ENCODE measurements at places on chromosomes 16 and 17.

- DNase-seq = peak; percentile 83
Measured at GRCh38 chr16:3038256-3038655, 1.5 kb upstream of the BICDL2 start.

DNA sequence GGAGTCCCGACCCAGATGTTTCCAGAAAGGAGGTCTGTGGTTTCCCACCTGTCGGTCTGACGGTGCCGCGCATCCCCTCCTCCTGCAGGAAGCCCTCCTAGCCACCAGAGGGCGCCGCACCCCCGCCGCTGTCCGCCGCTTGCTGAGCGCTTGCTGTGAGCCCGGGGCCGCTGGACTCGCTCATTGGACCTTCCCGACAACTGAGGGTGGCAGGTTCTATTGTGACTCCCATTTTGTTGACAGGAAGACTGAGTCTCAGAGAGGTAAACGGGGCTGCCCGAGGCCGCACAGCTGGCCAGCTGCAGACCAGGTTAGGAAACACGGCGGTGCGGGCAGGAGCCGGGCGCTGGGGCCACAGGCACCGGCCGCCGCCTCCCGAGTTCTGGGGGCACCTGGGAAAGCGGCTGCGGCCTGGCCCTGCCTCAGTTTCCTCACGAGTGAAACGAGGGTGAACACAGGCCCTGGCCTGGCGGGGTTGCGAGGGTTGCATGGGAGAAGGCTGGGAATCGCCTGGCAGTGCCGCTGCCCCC lies 191.1 kb upstream of the CIBAR2 start:
- DNase-seq = peak; percentile 79

DNA sequence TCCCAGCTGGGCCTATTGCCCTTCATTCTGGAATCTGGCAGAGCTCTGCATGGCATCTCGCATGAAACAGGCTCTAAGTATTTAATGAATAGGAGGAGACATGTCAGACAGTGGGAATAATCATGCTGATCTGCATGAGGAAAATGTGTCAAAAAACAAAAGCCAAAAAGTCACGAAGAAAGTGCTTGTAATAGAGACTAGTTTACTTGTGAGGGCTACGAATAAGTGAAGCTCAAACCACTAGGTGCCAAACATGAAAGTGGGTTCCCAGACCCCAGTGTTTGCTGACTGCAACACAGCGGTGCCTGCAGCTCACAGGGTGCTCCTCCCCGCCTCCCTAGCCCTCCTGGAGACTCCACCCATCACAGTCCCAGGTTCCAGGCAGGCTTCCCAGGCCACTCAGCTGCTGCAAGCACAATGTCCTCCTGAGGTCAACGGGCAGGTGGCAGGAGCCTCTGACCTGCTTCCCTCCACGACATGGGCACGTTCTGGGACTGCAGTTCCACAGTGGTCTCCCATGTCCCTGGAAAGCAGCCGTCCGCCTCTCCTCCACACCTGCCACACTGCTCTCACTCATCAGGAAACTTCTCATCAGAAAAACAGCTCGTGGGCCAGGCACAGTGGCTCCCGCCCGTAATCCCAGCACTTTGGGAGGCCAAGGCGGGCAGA lies 96.5 kb downstream of the ANKRD11 start:
- no peak for DNase-seq

GRCh38 chr17:41812381-41813151 lies at the start of gene FKBP10:
TSS of gene FKBP10 (plus strand) at chr17:41813004. CDS start at chr17:41813035, 31 bp downstream.
- peak; percentile 38 for DNase-seq

GRCh38 chr16:3075523-3075915 lies 10.1 kb downstream of the IL32 start:
- no peak for DNase-seq

GRCh38 chr16:7380441-7380840 lies 47.8 kb downstream of the RBFOX1 start:
- no peak for DNase-seq

DNA sequence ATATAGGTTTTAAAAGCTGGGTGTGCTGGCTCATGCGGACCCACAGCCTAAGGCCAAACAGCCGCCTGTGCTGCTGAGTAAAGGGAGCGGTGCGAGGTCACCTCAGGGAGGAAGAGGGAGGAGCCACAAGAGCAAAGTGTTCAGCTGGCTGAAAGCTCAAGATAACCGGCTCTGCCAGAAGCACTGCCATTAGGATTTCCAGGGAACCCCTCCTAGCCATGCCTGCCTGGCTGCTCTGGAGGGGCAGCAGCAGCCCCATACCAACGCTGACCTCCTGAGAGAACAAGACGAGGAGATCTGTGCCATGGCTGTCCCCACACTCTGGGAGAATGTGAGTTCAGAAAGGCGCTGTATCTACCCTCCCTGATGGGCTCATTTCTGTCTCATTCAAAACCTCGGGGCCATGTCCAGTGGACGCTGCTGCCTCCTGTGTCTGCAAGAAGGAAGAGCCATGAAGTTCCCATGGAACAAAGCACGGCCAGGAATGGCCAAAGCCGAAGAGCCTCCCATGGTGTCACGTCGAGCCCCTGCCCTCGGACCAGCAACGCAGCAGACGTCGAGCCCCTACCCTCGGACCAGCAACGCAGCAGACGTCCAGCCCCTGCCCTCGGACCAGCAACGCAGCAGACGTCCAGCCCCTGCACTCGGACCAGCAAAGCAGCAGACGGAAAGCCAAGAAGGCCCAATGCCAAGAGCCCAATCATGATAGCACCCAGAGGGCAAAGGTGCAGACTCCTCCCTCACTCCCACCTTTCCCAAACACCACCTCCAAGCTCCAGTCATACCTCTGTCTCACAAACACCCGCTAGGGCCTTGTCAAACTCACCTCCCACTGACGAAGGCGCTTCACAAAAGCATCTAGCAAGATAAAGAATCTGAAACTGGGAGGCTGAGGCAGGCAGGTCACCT lies 107.0 kb downstream of the ANKRD11 start:
- peak; percentile 66 for DNase-seq

DNA sequence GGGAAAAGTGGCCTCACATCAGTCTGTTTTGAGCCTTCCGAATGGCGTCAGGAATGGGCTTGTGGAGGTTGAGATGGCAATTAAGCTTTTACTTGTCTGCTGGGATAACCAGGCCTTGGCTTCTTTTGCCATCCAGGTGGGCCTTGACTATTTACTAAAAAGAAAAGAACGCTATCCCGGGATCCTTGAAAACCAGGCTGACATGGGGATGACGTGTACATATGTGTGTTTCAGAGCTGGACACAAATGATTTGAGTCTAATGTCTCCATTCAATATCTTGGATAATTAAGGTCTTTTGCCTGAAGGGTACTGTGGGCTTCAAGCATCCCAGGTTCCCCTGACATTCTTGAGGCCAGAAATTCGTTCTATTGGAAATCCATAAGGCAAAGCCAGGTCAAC lies 32.6 kb upstream of the HOXB13 start:
- no peak for DNase-seq

GRCh38 chr17:59785091-59785799 lies 77.8 kb downstream of the VMP1 start:
- no peak for DNase-seq

- DNase-seq = no peak
Measured at GRCh38 chr17:79354173-79354820, 256.6 kb downstream of the RBFOX3 start.

DNA sequence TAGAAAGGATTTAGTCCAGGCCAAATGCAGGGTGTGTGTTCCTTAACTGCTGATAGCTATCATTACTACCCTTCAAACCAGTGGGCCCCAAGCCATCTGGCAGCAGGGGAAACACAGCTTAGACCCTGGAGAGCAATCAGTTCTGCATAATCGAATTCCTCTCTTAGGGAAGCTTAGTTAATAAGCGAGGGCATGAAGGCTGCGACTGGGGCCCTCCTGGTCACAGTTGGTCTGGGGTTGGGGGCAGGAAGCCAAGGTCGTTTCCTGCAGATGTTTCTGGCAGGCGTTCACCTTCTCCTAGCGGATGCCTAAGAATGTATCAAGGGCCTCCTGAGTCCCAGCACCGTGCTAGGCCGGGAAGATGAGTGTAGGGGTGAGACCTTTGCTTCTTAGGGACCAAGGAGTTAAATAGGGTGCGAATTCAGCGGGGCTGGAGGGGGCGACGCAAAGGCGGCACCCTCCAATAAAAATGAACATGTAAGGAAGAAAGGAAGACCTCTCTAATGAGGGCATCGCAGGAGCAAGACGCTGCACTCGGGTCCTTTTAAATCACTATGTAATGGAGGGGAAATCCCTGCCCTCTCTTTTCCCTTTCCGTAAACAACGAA lies 16.5 kb upstream of the EEF2K start:
- DNase-seq = peak; percentile 65

- DNase-seq = no peak
Measured at GRCh38 chr17:6525731-6526130, 30.6 kb downstream of the PITPNM3 start.

GRCh38 chr16:72120026-72120425 lies 26.4 kb downstream of the DHX38 start:
- DNase-seq = no peak

DNA sequence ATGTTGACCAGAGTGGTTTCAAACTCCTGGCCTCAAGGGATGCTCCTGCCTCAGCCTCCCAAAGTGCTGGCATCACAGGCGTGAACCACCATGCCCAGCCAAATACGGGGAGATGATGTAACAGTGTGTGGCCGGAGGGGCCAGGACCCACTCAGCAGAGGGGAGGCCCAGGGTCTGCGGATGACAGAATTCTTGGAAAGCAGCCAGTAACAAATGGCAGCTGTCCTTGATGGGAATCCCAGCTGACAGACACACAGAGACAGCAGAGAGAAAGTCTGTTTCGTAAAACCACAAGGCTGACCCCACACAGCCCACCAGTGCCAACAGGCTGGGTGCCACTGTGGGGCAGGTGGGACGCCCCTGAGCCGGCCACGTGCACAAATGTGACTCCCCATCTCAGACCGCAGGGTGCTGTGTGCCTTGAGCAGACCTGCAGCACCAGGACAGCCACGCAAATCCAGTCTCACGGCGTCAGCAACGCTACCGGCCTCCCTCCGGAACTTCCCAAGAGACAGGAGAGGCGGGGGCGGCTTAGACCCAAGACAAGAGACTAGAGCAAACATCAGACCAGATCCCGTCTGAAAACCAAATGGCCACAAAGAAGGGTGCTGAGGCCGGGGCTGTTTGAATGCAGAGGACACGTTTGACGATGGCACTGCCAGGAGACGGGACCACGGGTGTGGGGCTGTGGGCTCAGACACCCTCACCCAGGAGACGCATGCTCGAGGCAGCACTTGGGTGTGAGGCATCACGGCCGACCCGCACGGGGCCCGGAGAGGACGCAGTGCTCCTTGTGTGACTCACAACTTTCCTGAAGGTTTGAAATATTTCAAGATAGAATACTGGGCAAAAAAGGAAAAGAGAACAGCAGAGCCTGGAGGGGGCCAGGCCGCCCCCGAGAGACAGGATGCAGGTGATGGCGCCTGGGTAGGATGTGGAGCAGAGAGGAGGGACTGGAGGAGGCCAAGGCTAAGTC lies 24.6 kb downstream of the CTU2 start:
- no peak for DNase-seq

- DNase-seq = no peak
Measured at GRCh38 chr17:19448341-19449268, 37.6 kb downstream of the RNF112 start.

DNA sequence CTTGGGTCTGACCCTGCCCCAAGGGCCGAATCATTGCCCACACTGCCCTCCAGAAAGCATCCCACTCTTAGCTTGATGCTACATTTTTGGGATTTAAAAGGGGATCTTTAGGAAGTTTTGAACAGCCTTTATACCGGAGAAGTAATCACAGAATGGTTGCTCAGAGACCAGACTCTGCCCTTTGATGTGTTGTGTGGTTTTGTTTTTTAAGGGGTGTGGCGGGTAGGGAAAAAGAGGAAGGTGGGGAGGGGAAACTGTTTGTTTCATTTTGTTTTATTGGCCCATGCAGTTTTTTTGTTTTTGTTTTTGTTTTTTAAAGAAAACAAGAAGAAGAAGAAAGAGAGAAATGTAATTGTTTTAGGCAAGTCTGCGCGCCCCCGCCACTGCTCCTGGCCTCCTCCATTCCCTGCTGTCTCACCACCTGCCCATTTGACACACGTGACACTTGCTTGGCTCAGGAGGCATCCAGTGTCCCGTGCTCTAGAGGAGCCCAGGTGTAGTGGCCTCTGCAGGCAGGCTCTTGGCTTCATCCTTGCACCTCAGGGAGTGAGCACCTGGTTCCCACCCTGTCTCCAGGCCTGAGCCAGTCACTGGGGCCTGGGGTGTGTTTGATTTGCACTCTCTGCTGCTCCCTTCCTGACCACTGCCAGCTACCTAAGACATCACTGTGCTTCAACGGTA lies 35.7 kb downstream of the GNAO1 start:
- DNase-seq = no peak

GRCh38 chr16:76818606-76819181 lies 372.3 kb upstream of the MON1B start:
- no peak for DNase-seq

- peak; percentile 90 for DNase-seq
Measured at GRCh38 chr17:50102164-50102991, 7.2 kb downstream of the PDK2 start.

DNA sequence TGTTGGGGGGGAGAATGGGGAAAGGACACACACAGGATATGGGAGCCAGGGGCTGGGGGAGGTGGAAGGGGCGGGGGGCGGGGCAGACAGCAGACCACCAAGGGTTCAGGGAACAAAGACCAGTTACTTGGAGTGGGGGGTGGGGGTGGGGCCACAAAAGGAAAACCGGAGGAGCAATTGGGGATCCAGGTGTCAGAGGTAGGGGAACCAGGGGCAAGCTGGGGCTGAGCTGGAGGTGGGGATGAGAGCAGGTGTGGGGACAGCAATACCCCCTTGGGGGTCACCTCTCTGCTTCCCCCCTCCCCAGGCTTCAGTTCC lies 1.4 kb upstream of the ORAI3 start:
- no peak for DNase-seq

DNA sequence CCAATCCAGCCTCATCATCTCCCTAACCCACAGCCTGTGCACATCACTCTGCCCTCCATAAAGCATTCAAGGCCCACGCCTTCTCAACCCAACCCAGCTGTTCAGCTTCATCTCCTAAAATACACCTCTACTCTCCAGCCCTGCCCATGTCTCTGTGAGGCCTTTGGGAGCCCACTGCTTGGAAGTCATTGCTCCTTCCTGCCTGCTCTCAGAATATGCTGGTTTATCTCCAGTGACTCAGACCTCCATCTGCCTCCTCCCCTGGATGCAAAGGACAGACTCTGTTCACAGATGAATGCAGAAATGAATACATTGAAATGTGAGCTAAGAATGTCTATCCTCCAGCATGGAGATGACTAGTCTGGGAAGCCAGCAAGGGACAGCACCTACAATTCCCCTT lies 19.0 kb downstream of the KCNG4 start:
- DNase-seq = no peak

DNA sequence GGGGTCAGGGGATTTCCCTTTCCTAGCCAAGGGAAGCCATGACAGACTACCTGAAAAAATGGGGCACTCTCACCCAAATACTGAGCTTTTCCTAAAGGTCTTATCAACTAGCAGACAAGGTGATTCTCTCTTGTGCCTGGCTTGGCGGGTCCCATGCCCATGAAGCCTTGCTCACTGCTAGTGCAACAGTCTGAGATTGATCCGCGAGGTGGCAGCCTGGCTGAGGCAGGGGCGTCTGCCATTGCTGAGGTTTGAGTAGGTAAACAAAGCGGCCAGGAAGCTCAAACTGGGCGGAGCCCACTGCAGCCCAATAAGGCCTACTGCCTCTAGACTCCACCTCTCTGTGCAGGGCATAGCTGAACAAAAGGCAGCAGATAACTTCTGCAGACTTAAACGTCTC lies 152.6 kb upstream of the PMFBP1 start:
- no peak for DNase-seq

All from pancreas (tissue), 10 donors.